Upper lobe of right lung (tissue), 1 donor: ENCODE measurements at places on chromosomes 11 and 22. TPM values are rescaled to one million over a fixed set of nuclear protein-coding genes. Genes with fewer than 3 reads are reported as not detected.

The HOATZ gene
- not detected for total RNA-seq

GRCh38 chr11:128359515-128359914 is 227.8 kb downstream of the ETS1 start:
- no peak for DNase-seq
- no peaks in the 10 kb centered on the region for H3K4me1 ChIP-seq
- H3K27ac ChIP-seq: no peak overlapping the region
- H3K27me3 ChIP-seq: no peaks in the 10 kb centered on the region
- H3K4me3 ChIP-seq: no peak overlapping the region
- H3K36me3 ChIP-seq: no peaks in the 10 kb centered on the region

The GGT1 gene
- 131 TPM for total RNA-seq

The RIBC2 gene
- not detected for total RNA-seq

The GNAZ gene
- total RNA-seq: 3.0 TPM

DNA sequence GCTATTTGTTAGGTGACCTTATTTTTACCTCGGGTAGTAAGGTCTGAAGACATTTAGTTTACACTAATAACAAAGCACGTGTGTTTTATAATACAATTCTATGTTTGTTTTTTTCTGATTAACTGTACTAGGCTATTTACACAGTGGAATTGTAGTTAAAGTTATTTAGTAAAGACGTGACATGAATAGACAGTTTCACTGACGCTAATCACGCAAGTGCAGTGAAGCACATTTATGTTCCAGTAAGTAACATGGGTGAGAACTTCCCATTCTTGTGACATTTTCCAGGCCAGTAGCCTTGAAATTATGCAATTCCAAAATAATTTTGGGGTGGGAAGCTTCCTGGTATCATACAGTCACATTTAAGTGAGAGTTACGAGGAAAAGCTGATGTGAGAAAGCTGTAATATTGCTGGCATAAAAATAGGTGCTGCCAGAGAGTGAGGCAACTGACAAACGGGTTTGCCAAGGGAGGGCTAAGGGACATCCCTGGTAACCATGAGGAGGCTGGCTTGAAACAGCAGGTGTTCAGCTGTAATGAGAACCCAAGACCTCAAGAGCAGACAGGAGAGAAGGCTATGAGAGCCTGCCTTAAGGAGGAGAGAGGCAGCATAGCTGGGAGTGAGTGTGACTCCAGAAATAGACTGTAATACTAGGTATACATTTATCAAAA is 378.8 kb downstream of the DCDC1 start:
- no peak overlapping the region for H3K27ac ChIP-seq
- no peaks in the 10 kb centered on the region for H3K36me3 ChIP-seq
- H3K27me3 ChIP-seq: no peaks in the 10 kb centered on the region
- no peak overlapping the region for H3K4me3 ChIP-seq
- no peaks in the 10 kb centered on the region for H3K4me1 ChIP-seq

The OR52N4 gene
- total RNA-seq: 0.93 TPM

DNA sequence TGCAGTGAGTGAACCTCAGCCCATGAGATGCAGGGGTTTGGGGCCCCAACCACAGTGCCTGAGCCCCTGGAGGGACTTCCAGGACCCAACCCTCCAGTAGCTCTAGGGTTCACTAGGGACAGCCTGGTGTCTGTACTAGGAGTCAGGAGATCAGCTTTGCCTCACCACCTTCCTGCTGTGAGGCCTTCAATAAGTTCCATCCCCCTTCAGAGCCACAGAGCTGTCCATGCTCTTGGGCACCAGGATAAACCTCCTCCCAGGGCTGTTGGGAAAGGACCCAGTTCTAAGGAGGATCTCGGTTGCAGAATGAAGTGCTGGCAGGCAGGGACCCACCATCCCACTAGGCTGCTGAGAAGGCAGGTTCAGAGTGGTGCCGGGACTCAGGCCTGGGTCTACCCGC is 9.7 kb downstream of the ARHGEF17 start:
- H3K27ac ChIP-seq: peak overlapping the region; percentile 82
- H3K4me1 ChIP-seq: peaks cover 99% of the 10 kb centered on the region
- no peak overlapping the region for H3K4me3 ChIP-seq
- no peaks in the 10 kb centered on the region for H3K36me3 ChIP-seq

- H3K4me1 ChIP-seq: peaks cover under 1% of the 10 kb centered on the region
- no peak overlapping the region for H3K4me3 ChIP-seq
- DNase-seq: no peak
- no peaks in the 10 kb centered on the region for H3K27me3 ChIP-seq
Measured at GRCh38 chr11:102401905-102402304, 50.7 kb downstream of the TMEM123 start.

The FAM111B gene
- 0.87 TPM for total RNA-seq
